ENCODE measurements at places on chromosomes 4 and X.

GRCh38 chrX:39633293-39633692 is 464.5 kb downstream of the BCOR start:
- DNase-seq: no peak

DNA sequence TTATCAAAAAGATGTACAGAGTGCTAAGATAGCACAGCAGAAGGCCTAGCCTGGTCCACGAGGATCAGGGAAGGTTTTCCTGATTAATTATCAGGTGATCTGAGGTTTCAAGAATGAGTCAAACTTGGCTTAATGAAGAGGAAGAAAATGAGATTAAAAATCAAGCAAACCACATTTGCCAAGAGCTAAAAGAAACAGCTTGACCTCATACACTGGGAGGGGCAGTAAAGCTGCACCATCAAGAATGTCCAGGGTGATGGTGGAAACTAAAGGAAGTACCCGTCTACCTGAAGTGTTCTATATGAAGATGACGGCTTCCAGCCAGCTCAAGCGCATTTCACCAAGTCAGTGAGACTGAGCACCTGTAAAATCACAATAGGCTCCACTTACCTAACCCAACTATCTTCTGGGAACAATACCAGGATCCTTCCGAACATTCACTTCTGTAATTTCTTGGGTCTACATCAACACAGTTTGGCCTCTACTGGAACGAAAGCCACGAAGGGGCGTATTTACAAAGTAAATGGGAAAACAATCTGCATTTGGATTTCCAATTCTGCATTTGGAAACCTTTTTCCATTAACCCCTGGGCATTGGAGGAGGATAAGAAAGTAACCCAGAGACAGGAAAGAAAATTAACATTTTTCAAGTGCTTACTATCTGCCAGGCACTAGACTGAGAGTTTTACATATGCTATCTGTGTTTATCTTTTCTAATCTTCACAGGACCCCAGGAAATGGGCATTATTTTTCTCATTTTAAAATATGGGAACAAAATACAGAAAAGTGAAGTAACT is 114.0 kb upstream of the DCLK2 start:
- no peak for DNase-seq

DNA sequence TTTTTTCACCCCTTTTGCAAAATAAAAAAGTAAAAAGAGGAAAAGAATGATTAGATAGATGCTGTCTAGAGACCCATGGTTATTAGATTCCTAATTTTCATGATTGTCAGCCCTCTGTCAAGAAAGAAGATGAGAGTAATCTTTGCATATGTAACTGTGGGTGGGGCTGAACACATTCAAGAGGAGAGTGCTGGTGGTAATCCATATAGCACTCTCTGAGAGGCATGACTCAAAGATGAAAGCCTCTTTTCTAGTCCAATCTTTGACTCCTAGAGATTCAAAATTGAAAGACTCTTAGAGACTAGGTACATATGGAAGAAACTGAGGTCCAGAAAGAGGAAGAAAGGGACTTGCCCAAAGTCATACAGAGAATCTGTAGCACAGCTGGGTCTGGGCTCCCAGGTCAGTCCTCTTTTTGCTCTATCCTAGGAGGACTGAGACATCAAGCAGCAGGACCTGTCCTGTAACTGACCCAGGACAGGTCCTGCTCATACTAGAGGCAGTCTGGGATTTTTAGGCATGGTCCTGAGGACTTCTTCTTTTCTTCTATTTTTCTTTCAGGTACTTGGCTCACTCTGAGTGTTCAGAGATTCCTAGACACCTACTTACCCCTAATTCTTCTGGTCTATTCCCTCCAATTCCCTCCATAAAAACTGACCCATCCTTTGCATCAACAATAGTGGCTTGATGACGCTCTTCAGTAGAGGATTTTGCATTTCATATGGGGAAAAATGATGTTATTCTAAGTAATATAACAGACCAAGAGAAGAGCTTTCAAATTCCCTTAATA is 23.8 kb downstream of the VSIG4 start:
- DNase-seq: no peak

- no peak for DNase-seq
Observed at GRCh38 chrX:76202471-76202870, 29.6 kb downstream of the PBDC1 start.

DNA sequence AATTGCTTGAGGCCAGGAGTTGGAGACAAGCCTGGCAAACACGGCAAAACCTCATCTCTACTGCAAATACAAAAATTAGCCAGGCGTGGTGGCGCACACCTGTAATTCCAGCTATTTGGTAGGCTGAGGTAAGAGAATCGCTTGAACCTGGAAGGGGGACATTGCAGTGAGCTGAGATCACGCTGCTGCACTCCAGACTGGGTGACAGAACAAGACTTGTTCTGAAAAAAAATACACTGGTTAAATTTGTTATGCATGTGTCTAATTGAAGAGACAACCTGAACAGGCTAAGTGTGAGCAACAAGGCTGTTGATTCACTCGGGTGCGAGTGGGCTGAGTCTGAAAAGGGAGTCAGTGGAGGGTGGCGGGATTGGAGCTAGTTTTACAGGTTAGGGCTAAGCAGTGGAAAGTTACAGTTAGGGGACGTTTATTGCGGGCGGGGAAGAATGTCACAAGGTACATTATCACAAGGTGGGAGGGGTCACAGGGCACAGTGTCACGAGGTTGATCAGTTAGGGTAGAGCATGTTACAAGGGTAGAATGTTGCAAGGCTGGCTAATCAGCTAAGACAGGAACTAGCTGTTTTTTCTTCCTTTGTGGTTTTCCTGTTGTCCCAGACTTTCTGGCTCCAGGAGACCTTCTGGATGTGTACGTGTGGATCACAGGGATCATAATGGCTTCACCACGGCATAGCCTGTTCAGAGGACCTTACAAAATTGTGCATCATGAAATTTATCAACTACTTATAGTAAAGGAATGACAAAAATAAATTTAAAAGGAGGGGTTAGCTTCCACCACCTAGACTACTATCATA is 115.8 kb downstream of the NAA11 start:
- DNase-seq: no peak
